ENCODE measurements at places on chromosomes 11 and 22.

GRCh38 chr11:123718469-123718868, 23.0 kb downstream of the ZNF202 start:
- DNase-seq, result no peak

GRCh38 chr11:59556115-59556916, 45.0 kb downstream of the OR4D9 start:
- DNase-seq, result peak; percentile 72

- peak; percentile 78 for DNase-seq
Measured at GRCh38 chr11:86588566-86589090, 83.8 kb downstream of the ME3 start.

DNA sequence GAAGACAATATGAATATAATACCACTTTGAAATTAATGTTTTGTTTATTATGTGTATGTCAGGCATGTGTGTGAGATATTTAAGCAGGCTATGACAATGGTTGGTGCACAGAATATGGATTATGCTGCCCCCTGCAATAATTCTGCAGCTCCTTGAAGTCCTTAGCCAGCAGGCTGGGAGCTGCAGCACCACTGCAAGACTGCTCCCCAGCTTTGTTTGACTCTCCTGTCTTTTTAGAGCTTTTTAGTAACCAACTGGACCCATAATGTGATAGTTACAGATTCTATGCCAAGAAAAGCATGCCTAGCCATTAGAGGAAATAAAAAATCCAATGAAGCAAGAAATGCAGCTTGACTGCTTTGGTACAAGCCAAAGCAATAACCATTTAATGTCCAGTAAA, 535.1 kb downstream of the TMEM135 start:
- no peak for DNase-seq

GRCh38 chr11:116641561-116642045, 131.2 kb downstream of the BUD13 start:
- peak; percentile 62 for DNase-seq

- DNase-seq, result no peak
Measured at GRCh38 chr11:121513807-121514206, 61.0 kb upstream of the SORL1-AS1 start.

- peak; percentile 15 for DNase-seq
Measured at GRCh38 chr11:87743007-87743406, 432.2 kb downstream of the RAB38 start.

- DNase-seq, result peak; percentile 34
Measured at GRCh38 chr11:36455658-36456111, 54.4 kb downstream of the TRAF6 start.

DNA sequence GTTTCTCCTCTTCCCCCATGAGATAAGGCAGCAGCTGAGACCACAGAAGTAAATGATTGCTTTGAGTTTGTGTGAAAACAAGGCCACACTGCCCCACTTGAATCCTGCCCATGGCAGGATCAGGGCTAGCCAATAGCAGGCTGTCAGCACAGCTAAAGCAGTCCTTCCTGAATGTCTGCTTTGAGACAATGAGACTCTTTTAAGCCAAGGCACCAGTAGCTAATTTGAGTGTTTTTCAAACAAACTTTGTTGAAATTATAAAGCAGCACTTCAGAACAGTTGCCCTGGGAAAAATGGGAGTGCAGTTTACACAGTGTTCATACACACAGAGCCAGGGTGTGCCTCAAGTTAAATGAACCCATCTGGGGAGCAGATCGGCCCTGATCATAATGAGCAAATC, 103.5 kb upstream of the OR5AK2 start:
- no peak for DNase-seq

DNA sequence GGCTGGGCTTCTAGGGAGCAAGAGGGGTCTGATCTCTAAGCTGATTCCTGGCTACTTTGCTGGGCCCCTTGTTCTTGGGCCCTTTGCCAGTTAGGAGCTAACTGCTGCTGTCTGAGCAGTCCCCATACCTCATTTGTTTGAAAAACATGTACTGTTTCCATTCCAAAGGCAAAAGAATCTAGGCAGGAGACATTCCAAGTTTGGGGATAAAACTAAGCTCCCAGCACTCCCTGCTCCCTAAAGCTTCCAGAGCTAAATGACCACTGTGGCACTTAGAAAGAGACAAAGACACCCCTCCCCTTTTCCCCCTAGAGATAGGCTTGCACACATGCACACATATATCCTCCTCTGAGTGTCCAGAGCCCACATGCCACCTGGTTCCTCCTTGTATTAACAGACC, 22.7 kb upstream of the RRM1 start:
- no peak for DNase-seq

DNA sequence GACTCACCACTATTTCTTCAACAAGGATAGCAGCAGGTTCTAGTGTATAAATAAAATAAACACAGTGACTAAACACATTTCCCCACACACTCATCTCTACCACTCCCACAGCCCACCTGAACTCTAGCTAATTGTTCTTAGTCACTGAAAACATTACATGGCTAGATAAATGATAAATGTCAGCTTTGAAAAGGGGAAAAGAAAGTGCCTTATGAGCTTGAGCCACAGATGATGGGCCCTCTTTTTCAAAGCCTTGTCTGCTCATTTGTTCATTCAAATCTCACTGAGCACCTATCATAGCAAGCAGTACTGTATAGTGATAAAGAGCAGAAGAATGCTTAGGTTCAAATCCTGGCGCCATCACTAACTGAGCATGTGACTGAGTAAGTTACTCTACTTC, 58.3 kb downstream of the SIK3 start:
- DNase-seq, result no peak

GRCh38 chr22:29156507-29156906, 49.2 kb upstream of the EMID1 start:
- no peak for DNase-seq

GRCh38 chr11:108221911-108222573, 396 bp downstream of the NPAT start:
- DNase-seq, result peak; percentile 43

DNA sequence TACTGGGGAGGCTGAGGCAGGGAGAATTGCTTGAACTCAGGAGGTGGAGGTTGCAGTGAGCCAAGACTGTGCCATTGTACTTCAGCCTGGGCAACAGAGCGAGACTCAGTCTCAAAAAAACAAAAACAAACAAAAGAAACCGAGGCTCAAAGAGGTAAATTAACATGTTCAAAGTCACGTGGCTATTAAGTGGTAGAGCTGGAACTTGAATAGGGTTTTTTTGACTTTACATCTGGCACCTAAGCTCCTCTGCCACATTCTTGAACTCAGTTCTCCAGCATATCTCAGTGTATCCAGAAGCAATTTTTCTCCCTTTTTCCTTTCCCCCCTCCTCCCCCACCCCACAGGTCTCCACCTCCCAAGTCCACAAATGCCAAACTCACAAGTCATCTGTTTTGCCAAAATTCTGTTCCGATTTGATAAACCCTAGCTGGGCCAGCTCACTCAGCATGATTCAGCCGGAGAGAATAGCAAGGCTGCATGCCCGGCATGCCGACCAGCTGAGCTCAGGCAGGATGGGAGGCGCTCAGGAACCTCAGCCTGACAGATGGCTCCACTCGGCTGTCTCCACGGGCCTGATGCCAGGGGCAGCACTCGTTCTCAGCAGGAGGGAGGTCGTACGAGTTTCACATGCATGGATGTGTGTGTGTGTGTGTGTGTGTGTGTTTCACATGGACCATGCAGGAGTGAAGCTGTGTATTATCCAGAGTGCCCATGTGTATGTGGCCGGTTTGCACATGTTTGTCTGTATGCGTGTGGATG, 63.2 kb upstream of the RRAS2 start:
- DNase-seq, result peak; percentile 86

DNA sequence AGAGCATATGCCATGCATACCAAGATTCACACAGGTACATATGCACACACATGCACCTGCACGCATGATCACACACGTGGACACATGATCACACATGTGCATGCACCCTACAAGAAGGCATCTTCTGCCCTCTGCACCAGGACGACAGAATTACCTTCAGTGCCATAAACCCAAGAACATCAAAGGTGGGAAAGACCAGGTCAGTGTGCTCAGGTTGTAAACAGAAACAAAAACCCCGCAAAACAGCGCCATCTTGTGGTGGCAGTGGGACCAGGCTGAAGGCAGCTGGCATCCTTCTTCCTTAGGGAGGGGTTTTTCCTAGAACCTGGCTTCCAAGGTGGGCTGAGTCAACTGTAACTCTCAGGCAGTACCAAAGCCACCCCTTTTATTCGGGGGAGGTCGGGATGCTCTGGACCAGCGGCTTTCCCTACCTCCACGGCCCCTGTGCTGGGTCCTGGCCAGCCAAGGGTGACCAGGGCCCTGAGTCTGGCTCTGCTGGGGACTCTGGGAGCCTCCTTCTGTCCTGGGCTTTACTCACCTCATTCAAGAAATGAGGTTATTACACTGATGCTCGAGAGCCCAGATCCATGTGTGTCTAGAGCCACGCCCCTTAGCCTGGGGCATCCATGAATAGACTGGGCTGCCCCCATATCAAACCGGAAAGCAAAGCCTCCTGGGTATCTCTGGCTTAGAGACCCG, 69.4 kb upstream of the FGF3 start:
- DNase-seq, result peak; percentile 70

DNA sequence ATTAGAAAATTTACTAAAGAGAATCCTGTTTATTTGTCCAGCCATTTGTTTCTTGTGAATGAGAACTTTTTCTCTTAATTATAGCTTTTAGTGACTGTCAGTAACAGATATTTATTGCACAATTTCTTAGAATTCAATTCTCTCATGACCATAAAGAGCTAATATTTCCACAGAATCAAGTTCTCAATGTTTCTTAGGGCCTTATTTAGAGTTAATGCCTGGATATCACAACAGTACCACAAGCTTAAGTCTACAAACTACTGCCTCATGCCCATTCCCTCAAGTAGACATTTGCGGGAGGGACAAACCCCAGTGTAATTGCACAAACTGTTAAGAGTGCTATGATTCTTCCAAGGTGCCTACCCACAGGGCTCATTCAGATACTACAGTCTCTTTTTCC, 199.7 kb upstream of the POU2AF2 start:
- DNase-seq, result no peak

DNA sequence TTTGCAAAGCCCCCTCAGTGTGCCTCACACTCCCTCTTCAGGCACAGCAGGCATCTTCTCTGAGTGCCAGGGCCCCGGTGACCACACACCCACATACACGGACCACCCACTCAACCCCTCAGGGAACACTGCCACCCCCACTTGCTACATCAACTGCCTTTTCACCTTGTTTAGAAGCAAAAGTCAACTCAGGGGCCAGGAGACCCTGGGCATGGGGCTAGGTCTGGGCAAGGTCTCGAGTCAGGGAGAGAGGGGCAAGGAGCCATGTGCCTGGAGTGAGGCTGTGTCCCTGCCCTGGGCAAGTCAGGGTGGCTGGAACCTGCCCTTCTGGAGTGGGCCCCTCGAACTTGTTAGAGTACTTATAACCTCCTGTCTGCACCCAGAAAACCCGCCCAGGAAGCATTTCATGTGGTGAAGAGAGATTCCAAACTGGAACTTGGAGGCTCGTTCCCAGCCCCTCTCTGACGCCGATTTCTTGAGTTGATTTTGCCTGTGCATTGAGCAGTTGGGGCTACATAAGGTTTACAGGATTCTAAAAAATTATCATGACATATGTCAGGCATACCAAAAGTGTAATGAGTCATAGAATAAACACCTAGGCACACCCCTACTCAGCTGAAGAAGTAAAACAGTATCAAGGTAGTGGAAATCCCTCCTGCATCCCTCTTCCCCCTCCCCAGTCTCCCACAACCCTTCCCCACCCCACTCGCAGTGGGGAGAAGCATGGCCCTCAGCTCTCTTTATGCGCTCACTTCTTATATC, 74.3 kb downstream of the MYEOV start:
- DNase-seq, result peak; percentile 69

DNA sequence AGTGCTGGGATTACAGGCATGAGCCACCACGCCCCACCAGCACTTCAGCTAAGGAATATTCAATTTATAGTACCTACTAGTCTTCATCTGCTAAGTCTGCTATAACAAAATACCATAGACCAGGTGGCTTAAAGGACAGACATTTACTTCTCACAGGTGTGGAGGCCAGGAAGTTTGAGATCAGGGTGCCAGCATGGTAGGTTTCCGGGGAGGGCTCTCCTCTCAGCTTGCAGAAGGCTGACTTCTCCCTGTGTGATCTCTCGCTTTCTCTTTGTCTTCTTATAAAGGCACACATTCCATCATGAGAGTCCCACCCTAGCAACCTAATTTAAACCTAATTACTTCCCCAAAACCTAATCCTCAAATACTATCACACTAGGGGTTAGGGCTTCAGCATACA, 433.0 kb downstream of the INSC start:
- no peak for DNase-seq

GRCh38 chr11:65128182-65129145, 5.9 kb downstream of the SYVN1 start:
- no peak for DNase-seq

- peak; percentile 42 for DNase-seq
Measured at GRCh38 chr11:65551572-65552387, 6.4 kb downstream of the LTBP3 start.

DNA sequence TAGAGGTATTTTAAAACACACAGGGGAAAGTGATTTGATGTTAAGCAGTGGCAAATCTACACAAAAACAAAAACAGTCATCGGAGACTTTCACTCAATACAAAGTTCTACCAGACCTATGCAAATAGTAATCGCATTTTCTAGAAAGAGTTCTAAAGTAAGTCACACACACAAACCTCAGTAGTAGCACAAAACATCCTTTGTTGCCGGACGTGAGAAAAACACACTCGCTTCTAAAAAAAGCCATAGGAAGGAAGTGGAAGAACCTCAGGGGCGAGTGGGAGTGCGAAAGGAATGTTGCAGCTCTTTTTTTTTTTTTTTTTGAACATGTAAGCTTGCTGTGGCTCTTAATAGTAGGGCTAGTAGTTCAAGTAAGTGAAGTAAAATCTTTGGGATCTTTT, 88.9 kb downstream of the MAML2 start:
- DNase-seq, result no peak

GRCh38 chr22:30344447-30345200, 12.1 kb downstream of the SF3A1 start:
- no peak for DNase-seq

DNA sequence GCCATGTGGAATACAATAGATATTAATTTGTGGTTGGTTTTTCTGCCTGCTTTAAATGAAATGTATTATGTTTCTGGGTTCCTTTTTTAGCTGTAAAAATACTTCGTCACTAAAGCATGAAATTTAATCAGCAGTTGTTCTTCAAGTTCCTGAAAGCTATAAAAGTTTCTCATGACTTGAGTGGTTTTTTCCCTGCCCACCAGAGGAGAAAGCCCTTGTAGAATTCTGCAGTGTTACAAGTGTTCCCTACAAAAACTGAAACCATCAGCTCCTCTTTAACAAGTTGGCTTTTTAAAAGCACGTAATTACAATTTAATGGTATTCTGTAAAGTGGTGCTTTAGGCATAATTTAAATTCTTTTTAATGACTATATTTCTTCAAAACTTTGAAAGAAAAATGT, 56.2 kb downstream of the PANX1 start:
- no peak for DNase-seq

GRCh38 chr22:43296276-43296902, 46.8 kb downstream of the SCUBE1 start:
- no peak for DNase-seq

- peak; percentile 67 for DNase-seq
Measured at GRCh38 chr11:96306933-96307775, 35.8 kb downstream of the MAML2 start.
